ENCODE measurements at places on chromosomes 2 and 18.

DNA sequence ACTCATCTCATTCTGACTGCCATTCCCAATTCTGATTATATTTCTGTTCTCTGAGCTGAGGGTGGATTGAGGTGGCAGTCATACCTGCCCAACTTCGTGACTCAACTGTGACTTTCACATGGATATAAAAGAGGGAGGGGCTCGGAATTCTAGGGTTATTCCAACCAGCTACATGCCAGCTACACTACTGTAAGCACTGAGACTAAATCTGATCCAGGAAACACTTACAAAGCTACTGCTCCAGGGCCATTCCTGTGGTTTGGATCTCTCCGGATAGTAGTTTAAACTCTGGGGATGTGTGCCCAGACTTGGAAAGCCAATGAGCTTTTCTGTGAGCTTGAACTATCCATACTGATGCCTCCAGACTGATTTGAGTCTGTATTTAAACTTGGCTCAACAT is 7.9 kb downstream of the MAP2 start:
- no peak for DNase-seq

- DNase-seq: peak; percentile 34
These were observed 27.4 kb upstream of the CNNM3 start for GRCh38 chr2:96788442-96789244.

DNA sequence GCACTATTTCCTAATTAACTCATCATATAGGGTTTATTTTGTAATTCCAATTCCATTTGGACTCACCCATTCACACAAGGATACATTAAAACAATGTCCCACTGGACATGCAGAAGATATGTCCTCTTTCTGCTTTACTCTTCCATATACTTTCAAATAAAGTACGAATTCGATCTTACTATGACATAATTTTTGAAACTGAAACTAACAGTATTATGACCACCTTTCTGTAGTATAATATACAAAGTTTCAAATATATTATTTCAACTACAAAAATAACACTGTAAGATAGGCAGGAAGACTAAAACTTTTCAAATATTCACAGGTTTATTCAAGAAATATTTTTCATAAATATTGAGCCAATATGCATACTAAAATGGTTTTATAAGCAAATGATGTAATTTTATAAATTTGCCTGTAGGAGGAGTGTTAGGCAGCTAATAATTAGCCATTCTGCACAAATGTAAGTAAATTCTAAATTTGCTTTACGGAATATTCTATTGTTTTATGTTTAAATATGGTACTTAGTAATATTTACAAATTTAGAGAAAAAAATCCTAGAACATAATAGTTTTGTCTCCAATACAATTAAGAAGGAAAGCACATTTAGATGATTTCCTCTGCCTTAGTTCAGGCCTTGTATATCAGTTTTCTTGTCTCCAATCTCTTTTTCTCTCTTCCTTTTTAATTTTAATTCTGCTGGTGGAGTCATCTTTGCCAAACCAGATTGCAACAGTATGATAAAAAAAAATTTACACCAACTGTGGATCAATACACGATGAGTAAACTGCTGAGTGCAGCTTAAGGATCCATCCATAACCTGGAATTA is 85.9 kb downstream of the CERKL start:
- DNase-seq: peak; percentile 5

DNA sequence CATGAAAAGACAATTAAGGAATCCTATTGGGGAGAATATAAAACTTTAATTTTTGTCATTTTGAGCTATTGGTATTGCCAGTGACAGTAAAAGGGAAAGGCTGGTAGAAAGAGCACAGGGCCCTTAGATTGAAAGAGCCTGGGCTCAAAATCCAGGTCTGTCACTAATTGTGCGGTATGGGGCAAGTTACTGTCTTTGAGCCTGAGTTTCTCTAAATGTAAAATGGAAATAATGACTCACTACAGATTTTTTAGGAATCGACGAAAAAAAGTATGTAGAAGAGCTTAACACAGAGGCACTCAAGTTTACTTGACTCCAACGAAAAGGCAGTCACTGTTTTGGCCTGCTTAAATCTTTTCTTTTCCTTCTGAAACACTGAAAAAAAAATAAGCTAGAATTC is 7.0 kb downstream of the NDUFV2 start:
- DNase-seq: peak; percentile 66

GRCh38 chr2:213279971-213280370 is 4.3 kb upstream of the SPAG16 start:
- DNase-seq: no peak

GRCh38 chr18:76985156-76985950 is 147.2 kb downstream of the MBP start:
- no peak for DNase-seq

GRCh38 chr18:74454279-74454751 is 2.8 kb downstream of the DIPK1C start:
- DNase-seq: no peak

GRCh38 chr2:3243804-3244203 is 133.8 kb downstream of the EIPR1 start:
- no peak for DNase-seq

- no peak for DNase-seq
These were observed 1057.8 kb upstream of the CDH2 start for GRCh38 chr18:29234751-29235150.

GRCh38 chr2:2655453-2656114 is 324.5 kb upstream of the MYT1L start:
- no peak for DNase-seq

DNA sequence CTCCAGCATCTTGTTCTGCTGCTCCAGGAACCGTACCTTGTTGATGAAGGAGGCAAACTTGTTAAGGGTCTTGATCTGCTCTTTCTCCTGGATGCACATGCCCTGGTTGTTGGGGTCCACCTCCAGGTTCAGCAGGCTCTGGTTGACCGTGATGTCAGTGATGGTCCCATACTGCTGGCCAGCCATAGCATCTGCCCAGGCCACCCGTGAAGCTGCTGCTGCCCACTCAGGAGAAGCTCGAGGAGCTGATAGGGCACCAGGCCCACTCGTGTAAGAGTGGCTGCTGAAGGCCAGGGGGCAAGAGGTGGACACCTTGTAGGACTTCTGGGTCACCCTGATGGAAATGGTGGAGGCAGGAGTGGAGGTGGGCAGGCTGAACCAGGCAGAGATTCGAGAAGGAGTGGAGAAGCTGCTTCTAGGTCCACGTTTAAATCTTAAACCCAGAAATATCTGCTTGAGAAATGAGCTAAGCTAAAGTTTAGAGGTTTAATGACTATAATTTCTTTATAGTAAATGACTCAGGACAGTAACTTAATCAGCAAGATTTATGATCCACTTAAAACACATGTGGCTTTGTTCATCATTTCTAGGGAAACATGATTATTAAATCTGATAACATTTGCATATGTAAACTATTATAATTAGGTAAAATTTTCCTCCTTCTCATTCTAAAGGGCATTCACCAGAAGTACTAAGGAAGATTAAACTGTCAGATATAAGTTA is 358.7 kb upstream of the SETBP1 start:
- no peak for DNase-seq

DNA sequence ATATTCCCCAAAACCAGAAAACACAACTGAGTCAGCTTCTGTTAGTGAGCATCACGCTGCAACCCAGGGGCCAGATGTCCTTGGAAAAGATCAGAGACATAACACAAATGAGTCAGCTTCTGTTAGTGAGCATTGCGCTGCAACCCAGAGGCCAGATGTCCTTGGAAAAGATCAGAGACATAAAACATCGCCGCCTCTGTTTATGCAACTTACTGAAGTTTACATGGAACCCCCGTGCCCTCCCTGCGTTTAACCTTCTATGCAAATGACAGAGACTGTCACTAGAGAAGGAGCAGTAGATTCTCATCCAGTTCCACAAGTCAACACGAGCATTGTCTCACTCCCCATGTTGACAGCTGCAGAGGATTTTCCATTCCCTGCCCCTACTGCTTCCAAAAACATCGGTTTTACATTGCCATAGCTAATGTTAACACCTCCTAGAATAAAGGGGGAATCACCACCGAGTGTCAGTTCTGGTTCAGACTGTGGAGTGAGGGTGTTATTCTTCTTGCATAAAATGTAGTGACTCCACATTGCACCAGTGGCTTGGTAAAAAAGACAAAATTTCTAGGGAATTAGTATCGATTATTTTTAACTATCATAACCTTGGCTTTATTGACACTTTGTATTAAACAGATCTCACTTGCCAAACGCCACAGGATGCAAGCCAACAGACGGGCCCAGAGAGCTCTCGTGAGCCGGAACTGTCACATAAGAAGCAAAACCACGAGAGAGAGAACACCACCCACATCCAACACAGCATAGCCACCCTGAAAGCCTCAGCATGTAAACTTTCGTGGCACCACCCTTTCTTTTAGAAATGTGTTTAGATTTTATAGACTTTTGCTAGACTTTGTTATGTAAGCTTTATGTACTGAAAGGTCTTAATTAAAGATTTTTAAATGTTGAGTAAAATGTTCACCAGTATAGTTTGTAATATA is 87.7 kb downstream of the SH3YL1 start:
- DNase-seq: peak; percentile 79

DNA sequence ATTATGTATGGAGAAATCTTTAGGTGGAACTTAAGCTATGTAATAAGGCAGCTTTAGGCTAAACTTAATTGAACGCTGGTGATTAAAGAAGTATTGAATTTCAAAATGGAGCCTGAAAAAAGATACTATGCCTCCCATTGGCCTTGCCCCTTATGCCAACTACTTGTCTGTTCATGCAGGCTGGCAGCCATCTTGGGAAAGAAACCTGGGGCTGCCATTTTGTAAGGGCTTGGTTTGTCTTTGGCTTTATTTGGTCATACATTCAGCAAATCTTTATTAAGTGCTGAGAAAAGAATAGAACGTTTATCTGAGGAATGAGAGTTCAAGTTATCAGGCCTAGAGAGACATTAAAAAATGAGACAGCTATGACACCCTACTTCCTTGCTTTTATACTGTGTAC is 231.3 kb downstream of the KCNE4 start:
- no peak for DNase-seq

DNA sequence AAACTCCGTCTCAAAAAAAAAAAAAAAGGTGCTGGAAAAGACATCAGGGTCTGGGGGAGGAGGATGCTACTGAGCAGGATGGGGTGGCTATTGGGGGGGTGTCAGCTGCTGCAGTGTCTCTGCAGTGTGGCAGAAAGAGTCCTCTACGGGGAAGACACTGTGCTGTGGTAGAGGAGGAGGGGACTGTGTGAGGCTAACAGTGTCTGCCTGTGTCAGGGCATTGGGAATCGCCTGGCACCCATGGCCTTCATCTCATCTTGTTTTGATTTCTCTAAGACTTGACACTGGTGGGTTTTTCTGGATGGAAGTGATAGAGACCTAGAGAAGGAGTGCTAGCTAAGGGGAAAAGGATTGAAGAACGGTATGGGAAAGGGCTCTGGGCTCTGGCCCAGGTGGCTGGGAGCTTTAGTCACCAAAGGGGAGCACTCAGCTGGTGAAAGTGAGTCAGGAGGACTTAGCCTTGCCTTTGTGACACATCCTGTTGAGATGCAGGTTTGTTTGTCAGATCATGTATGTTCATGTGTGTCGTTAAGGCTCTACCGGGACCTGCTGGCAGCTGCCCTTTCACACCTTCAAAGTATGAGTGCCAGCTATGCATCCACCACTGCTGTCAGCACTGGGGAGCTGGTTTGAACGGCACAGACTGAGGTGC is 58.0 kb downstream of the FARP2 start:
- no peak for DNase-seq

DNA sequence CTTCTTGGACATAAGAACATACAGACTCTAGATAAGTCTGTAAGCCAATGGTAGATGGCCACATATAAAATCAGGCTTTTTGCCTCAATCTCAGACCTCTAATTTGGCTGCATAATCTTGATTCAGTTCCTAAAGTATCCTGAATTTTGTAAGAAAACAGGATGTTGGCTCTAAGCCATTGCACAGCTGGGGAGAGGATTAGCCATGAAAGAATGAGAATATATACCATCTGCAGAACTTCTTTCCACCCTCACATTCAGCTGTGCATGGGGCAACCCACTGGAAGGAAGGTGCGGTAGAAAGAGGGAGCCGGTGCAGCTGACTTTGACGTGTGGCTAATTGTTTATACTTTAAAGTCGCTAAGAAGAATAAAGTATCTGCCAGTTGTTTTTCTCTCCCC is 1061.6 kb upstream of the FAM98A start:
- DNase-seq: no peak

DNA sequence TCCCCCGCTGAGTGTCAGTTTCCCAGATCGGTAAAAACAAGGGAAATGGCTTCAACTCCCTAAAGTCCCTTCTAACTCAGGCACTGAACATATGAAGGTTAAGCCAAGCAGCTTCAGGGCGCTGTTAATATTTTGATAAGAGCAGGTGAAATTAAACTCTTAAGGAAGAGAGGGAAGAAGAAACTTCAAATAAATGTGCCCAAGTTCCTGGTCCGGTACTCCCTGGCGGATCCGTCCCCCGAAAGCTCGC is 564 bp downstream of the TRABD2A start:
- no peak for DNase-seq
